ENCODE measurements at places on chromosomes 1 and 21. TPM values are rescaled to one million over a fixed set of nuclear protein-coding genes. Genes with fewer than 3 reads are reported as not detected.

The OLIG2 gene
- total RNA-seq, result not detected

The OR2T1 gene
- not detected for total RNA-seq

The ADORA1 gene
- not detected for total RNA-seq

The APCS gene
- not detected for total RNA-seq

The DDR2 gene
- total RNA-seq, result 16.7 TPM

The SPRR2G gene
- total RNA-seq, result not detected

The MCOLN3 gene
- total RNA-seq, result under 0.01 TPM

The OR2L5 gene
- not detected for total RNA-seq

The USH2A gene
- total RNA-seq, result not detected

The LINGO4 gene
- not detected for total RNA-seq

The SLC45A1 gene
- total RNA-seq, result 0.48 TPM

The KLHL20 gene
- 36.6 TPM for total RNA-seq

The TDRD10 gene
- total RNA-seq, result 4.8 TPM

The SLC19A2 gene
- total RNA-seq, result 5.6 TPM

The SH2D5 gene
- 0.98 TPM for total RNA-seq

The PER3 gene
- total RNA-seq, result 3.2 TPM

The KRTAP12-3 gene
- not detected for total RNA-seq

The KCNN3 gene
- 2.3 TPM for total RNA-seq

The DBT gene
- 4.6 TPM for total RNA-seq

The LRRC38 gene
- total RNA-seq, result not detected

The ASAP3 gene
- total RNA-seq, result 15.7 TPM

The TMPRSS2 gene
- not detected for total RNA-seq

The REN gene
- total RNA-seq, result 0.33 TPM

The S100A14 gene
- total RNA-seq, result not detected

The WNT9A gene
- 3.9 TPM for total RNA-seq

All from vein endothelial cell (primary cell).